NCI-H460 (cell line): ENCODE measurements at places on chromosomes 6 and 20.
A peak's percentile ranks its signal among the peaks of the same experiment; 100 is the strongest.

DNA sequence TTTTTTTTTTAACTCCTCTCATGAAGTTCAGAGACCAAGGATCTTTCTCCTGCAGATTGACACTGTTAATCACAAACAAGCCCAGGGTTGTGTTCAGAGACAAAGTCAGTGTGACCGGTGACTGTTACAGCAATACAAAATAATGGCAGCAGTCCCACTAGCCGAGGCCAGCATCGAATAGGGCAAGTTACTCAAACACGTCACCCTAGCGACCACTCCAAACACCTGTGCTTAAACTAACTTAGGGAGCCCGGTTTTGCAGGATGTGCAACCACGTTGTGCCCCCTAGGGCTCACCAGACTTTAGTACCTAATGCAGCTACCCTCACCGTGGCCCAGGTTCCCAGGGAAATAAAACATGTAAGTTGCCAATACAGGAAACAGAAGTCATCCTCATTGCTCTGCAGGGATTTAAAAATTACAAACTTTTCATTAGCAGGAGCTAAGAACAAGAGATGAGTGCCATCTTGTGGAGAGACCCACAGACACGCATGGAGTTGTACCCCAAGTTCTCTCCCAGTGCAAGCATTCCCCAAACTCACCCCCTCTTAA is 38.1 kb downstream of the FAM50B start:
- no peak for DNase-seq

DNA sequence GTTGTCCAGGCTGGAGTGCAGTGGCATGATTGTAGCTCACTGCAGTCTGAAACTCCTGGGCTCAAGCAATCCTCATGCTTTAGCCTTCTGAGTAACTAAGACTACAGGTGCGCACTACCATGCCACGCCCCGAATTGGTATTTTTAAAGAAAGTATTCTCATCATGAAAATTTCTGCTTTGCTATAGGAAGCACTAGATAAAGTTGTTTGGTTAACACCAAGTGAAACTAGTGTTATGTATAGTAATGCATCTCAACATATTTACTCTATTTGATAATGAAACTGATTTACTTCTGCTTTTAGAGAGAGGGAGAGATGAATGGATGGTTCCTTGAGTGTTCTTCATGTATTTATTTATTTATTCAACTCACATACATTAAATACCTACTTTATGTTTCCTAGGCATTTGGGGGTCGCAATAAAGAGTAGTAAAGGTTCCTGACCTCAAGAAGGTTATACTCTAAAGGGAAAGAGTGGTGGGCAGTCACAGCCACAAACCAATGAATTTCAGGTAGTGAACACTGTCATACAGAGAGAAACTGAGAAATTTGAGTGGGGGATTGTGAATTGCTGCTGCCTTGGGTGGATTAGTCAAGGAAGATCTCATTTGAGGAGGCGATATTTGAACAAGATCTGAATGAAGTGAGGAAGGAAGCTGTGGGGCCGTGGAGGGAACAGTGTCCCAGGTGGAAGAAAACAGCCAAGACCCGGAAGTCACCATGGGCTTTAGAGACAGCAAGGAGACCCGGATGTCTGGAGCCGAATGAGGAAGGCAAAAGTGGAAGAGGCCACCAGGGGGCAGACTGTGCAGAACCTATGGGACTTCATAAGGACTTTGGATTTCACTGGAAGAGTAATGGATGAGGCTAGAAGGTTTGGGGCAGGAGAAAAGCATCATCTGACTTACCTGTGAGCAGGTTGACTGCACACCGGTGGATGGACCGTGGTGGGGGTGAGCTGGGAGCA is 185.6 kb downstream of the TSHZ2 start:
- peak; percentile 37 for DNase-seq

DNA sequence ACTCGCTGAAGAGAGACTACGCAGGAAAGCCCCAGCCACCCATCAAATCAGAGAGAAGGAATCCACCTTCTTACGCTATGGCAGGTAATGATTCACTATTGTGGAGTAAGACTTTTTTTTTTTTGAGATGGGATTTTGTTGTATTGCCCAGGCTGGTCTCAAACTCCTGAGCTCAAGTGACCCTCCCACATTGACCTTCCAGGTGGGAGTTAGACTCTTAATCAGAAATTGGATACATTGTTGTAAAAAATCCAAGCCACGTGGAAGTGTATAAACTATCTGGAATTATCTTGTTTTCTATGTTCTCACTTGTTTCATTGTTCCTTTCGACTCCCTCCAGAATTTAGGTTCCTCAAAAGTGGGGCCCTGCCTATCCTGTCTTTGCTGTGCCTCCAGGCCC is 6.8 kb downstream of the NQO2 start:
- no peak for DNase-seq

GRCh38 chr6:167336844-167337630 is 12.2 kb downstream of the TTLL2 start:
- DNase-seq = no peak

GRCh38 chr20:17471606-17472187 is 59.5 kb downstream of the BFSP1 start:
- DNase-seq = no peak

GRCh38 chr6:122347280-122347679 is 52.2 kb upstream of the HSF2 start:
- no peak for DNase-seq

DNA sequence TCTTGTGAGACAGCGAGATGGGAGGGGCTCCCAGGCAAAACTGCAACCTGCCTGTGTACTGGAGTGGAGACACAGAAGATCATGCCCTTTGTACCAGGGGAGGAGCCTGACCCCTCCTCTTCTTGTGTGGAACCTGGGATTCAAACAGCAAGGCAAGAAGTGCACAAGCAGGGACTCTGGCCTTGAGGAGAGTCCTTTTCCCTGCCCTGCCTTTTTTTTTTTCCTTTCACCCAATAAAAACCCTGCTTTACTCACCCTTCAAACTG is 251.8 kb upstream of the OPRM1 start:
- no peak for DNase-seq

DNA sequence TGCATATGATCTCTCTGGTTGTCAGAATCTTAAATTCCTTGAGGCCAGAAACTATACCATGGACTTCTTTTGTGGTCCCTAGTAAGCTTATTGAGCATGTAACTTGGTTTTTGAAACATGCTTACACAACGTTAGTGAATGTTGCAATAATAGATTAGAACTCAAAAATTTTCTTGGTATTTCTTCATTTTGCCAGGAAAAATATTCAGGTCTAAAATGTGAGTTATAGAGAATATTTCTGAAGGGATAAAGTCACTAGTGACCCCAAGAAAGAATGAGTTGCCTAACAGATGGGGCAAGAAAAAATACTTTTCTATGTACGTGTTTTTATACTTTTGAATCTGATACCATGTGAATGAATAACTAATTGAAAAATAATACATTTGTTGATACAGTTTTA is 195.4 kb downstream of the TFAP2A start:
- DNase-seq = no peak

DNA sequence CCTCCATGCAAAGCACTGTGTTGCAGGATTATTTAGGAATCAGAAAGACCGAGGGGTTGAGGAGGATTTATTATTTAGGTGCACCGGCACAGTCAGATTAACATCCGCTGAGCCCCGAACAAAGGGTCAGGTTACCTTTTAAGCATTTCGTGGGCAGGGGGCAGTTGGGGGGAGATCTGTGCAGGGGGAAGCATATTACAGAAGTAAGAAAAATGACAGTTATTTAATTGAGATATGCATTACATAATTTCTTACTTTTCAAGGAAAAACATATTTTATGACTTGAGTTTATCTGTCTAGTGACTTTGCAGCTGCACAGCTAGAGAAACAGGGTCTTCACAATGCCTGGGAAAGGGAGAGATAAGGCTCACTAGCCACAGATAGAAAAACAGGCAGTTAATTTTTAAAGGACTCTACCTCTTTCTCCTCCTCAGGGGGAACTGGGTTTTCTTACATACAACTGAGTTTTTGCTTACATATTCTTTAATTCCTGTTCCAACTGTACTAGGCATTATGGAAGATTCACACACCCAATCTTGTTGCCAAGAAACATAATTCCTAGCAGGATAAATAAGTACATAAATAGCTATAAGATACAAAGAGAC is 1.7 kb upstream of the HINT3 start:
- no peak for DNase-seq

DNA sequence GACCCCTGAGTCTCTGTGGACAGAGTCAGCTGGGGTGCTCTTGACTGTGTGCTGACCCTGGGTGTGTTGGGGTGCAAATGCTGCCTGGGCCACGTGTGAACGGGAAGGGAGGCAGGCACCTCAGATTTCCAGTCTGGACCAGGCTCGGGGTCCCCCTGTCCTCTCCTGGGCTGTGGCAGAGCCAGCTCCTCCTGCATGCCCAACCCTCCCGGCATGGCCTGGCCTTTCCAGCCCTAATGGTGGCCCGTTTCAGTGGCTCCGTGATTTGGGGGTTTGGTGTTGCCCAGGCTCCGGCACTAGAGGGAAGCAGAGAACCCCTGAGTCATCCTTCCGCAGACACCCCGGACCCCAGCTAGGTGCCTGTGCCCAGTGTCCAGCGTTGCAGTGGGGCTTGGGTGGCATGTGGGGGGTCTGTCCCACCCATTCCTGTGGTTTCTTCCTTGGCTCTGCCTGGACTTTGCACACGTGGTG is 9.1 kb downstream of the RBM38 start:
- no peak for DNase-seq

- no peak for DNase-seq
These were observed 24.3 kb upstream of the TAB2 start for GRCh38 chr6:149293244-149293643.

GRCh38 chr6:113104951-113105350 is 752.2 kb upstream of the MARCKS start:
- DNase-seq = no peak

GRCh38 chr6:69580706-69581105 is 216.1 kb downstream of the LMBRD1 start:
- no peak for DNase-seq

DNA sequence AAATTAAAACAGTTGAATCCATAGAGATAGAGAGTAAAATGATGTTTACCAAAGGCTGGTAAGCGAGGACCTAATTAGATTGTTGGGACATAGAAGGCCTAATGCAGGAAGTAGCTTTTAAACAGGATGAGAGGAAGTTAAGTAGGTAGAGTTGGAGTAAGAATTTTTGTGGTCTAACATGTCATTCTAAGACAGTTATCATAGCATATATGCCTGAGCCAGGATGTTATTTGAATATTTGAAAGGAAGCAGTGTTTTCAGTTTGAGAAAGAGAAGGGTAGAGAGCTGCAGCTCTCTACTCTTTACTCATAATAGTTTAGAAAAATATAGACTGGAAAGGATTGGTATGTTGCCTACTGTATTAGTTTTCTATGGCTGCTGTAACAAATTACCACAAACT is 121.6 kb downstream of the MEI4 start:
- DNase-seq = no peak

DNA sequence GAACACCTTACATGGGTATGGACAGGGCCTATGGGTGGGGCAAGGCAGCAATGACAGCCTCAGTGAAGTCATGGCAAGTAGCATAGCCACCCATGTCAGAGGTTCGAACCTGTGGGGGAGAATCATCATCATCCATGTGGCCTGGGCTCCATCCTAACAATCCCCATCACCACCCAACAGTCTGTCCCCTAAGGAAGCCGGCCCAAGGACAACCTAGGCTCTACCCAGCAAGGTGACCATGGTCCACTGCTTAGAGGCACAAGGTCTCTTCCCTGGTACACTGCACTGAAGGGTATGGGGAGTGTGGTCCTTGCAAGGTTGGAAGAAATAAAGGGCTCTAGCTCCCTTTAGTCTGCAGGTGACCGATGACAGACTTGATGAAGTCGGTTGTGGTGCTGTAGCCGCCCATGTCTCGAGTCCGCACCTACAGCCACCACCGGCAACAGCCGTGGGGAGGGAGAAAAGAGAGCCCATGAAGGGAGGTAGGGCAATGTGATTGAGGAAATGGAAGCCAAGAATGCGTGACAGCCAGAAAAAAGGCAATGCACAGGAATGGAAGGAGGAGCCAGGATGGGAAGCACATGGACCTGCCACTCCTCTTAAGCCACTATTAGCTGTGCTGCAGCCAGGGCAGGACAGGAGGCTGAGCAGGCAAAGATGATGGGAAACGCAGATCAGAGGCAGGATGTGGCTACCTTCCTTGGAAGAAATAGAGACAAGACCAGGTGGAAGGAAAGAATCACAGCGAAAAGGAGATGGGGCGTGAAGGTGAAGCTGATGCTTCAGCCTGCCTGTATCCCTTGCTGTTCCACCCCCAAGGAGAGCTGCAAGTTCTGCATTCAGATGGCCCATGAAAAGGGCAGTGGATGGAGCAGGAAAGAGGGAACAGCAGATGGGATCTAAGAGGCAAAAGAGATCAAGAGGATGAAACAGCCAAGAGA is 5.3 kb downstream of the IDH3B start:
- peak; percentile 19 for DNase-seq

- DNase-seq = peak; percentile 5
These were observed 262.3 kb downstream of the ZNF217 start for GRCh38 chr20:53331151-53331973.

GRCh38 chr6:83600459-83600858 is 88.1 kb downstream of the PRSS35 start:
- no peak for DNase-seq

- DNase-seq = no peak
These were observed 113.3 kb upstream of the EEF1E1 start for GRCh38 chr6:8215631-8216030.

DNA sequence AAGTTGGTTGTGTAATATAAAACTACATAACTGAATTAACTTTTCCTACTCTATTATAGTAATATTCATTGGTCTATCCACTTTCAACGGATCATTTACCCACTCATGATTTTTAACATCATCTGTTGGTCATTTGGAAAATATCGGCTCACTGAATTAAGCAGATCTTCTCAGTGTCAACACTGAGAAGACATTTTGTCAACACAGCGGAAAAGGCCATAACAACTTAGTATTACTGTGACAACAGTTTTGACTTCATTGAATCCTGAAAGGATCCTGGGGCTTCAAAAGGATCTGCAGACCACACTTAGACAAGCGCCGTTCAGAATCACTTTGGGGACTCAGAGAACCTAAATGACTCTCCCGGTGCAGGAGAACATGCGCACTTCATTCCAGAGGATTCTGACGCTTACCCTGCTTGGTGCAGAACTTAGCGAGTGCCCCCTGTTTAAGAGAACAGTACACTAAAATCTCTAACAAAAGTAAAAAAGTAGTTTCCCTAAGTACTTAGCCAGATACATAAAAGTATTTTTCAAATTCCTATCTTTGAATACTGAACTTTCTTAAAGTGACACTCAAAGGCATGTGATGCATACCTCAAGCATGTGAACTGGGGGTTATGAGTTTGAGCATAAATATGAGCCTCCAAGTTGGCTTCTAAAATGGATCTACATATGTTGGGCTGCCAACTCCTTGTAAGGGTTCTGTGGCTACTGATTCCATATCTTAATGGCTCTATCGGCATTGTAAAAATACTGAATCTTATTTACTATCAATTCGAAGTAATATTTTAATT is 4.0 kb downstream of the ZBTB2 start:
- no peak for DNase-seq

- no peak for DNase-seq
These were observed 269.6 kb downstream of the CD109 start for GRCh38 chr6:73965539-73966029.
